ENCODE measurements at places on chromosomes 4 and X. TPM values are rescaled to one million over a fixed set of nuclear protein-coding genes. Genes with fewer than 3 reads are reported as not detected.
A peak's percentile ranks its signal among the peaks of the same experiment; 100 is the strongest.

Gene MAGEA12
- total RNA-seq: not detected

DNA sequence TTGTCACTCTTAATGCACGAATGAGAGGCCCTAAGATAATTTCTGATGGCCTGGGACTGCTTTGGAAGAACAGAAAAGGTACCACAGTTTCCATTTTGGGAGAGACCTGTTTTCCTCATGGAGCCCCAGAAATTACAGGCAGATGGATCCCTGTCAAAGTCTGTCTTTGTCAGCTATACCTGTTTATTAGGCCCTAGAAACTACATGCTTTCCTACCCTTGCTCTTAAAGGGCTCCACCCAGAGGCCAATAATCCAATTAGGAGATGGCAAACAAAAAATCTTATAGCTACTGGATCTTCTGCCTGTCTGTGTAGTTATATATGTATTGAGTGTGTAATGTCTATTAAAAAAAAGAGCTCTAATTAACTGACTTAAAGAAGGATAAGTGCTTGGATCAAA is 141.3 kb downstream of the NR3C2 start:
- DNase-seq: no peak

DNA sequence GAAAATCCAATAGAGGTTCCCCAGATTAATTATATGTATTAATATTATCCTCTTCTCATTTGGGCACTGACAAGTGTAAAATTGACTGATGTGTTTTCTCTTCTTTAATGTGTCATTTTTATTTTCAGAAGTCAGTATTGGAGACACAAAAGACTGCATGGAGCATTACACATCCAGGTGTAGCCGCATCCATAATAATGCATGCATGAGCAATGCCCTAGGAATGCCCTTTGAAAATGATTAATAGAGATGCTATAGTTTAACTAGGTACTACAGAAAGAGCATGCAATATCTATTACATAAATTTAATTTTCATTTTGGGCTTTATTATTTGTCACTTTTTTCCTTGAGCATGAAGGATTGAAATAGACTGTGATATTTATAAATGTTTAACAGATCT is 509.9 kb downstream of the SPOCK3 start:
- peak; percentile 3 for DNase-seq

GRCh38 chrX:124250835-124251437 is 81.5 kb upstream of the TEX13D start:
- DNase-seq: no peak

- no peak for DNase-seq
These were observed 84.0 kb upstream of the TBC1D9 start for GRCh38 chr4:140839888-140840790.

GRCh38 chr4:38769857-38770256 is 12.9 kb downstream of the TLR10 start:
- DNase-seq: no peak

Data from Calu3 (cell line).